ENCODE measurements at places on chromosomes 5 and 9.

DNA sequence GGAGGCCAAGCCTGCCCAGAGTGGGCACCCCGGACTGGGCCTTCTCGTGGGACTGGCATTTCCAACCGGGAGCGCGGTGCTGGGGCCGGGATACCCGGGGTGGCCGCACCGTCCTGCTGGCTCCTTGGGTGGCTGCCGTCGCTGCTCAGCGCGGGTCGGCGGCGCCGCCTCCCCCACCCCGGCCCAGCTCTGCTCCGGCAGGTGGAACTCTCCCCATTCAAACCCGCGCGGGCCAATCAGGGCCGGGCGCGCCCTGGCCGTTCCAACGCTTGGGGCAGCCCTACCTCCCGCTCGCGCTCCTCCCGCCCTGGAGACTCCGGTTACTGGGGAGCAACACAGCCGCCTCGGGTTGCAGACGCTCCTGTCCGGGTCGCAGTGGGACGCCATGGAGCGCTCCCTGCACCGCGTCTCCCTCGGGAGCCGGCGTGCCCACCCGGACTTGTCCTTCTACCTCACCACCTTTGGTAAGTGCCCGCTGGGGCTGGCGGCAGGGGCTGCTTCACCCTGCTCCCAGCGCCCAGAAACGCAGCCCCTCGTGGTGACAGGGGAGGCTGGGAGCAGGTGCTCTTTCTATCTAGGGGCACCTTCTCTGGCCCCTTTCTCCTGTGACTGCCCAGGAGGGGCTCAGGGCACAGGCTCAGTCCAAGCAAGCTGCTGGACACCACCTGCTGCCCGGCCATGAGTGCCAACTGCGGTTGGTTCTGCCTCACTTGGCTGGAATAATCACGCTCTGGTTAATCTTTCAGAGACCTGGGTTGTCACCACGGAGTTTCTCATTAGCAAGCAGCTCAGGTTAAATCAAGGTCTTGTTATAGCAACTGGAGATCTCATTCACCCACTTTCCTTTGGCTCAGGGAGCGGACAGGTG lies at the start of gene RGS3:
TSS of gene RGS3 (plus strand) at position 310 of the 868 bp plus-strand sequence. CDS start at position 386, 76 bp downstream.
- DNase-seq = no peak
- no peak within 1 kb of the TSS for H3K27ac ChIP-seq
- H3K27me3 ChIP-seq = no peaks in the 10 kb centered on the region
- no peaks in the 10 kb centered on the region for H3K36me3 ChIP-seq
- H3K4me3 ChIP-seq = no peak within 1 kb of the TSS

DNA sequence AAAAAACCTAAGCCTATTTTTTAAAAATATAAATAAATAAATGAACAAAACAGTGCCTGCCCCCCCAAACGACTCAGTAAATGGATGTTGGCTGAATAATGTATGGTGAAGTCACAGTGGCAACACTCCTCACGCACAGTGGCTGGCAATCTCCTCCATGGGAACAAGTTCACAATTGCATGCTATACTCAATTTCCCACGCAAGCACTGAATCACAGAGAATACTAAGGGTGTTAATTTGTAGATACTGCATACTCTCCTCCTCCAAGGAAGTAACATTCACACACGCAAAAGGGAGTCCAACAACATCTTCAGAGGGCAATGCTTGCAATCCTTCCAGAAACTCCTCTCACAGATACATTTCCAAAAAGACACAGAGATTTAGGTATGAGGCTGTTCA lies 47.5 kb downstream of the SERINC5 start:
- H3K27ac ChIP-seq = no peak overlapping the region
- H3K4me1 ChIP-seq = peaks cover 12% of the 10 kb centered on the region
- no peaks in the 10 kb centered on the region for H3K36me3 ChIP-seq
- H3K4me3 ChIP-seq = no peak overlapping the region

DNA sequence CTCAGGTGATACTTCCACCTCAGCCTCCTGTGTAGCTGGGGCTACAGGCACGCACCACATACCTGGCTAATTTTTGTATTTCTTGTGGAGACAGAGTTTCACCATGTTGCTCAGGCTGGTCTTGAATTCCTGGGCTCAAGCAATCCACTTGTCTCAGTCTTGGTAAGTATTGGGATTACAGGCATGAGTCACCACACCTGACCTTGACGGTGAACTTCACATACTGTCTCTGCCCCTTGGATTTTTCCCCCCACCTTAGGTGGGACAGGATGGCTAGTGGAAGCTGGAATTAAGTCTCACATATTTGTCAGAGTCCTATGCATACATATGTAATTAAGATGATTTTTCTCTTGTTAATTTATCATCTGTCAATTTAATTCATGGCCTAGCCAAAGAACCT lies 20.9 kb upstream of the RFK start:
- no peak overlapping the region for H3K4me3 ChIP-seq
- DNase-seq = no peak
- no peaks in the 10 kb centered on the region for H3K36me3 ChIP-seq
- no peak overlapping the region for H3K27ac ChIP-seq

- H3K27ac ChIP-seq = no peak overlapping the region
- H3K36me3 ChIP-seq = no peaks in the 10 kb centered on the region
- no peak for DNase-seq
- H3K4me1 ChIP-seq = peaks cover 8% of the 10 kb centered on the region
- H3K4me3 ChIP-seq = no peak overlapping the region
- H3K27me3 ChIP-seq = no peaks in the 10 kb centered on the region
Observed at GRCh38 chr5:150593593-150593992, 46.9 kb upstream of the SYNPO start.

DNA sequence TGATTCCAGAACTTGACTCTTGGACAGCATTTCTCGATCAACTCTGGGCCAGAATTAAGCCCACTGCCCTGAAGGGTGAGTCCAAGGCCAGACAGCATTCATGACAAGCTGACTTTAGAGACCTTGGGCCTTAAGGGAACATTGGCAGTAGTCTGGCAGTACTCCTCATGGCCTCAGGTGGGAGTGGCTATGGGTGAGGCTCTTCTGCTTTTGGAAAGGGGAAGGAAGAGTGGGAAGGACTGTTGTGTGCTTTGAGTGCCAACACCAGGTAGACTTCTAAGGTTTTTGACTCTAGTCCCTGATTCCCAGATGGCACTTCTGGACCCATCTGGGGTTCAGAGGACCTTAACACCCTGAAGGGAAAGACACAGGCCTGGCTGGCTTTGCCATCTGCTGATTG lies 530.4 kb downstream of the ACTL7B start:
- H3K4me1 ChIP-seq = no peaks in the 10 kb centered on the region
- no peak overlapping the region for H3K27ac ChIP-seq
- DNase-seq = no peak
- H3K27me3 ChIP-seq = no peaks in the 10 kb centered on the region
- H3K4me3 ChIP-seq = no peak overlapping the region

DNA sequence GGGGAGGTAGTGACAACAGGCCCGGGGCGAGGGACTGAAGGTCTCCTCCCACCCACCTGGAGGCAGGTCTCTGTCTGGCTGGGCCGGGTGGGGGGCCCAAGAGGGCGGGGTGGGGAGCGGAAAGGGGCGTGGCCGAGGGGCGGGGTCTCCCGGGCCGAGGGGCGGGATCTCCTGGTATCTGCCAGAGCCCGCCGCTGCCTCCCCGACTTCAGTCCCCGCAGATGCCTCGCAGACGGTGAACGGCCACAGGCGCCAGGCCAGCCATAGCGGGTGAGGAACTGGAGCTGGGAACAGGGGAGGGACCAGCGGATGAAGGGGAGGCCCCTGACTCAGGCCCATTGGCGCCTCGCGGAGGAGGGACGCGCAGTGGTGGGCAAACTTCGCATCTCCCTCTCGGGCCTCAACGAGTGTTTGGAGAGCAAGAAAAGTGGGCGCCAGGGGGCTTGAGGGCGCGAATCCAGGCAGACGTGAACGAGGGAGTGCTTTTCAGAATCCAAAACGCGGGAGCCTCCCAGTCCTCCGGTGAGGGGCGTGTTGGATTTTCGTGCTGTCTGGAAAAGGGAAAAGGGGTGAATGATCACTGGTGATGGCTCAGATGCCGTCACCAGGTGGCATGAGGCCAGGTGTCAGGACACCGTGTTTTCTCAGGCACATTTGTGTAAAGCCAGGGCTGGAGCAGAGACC lies at the start of gene ADGRD2:
TSS of gene ADGRD2 (plus strand) at position 211 of the 684 bp plus-strand sequence. CDS start 1,216 bp downstream, outside the sequence.
- peak within 1 kb of the TSS; percentile 59 for H3K4me3 ChIP-seq
- H3K27ac ChIP-seq = no peak within 1 kb of the TSS
- DNase-seq = peak; percentile 62
- H3K4me1 ChIP-seq = 0 out of 2 replicates have a peak, but pooled peaks cover 7% of the 10 kb centered on the region
- H3K36me3 ChIP-seq = no peaks in the 10 kb centered on the region

GRCh38 chr5:101160002-101160401 lies 256.9 kb upstream of the ST8SIA4 start:
- no peaks in the 10 kb centered on the region for H3K27me3 ChIP-seq
- H3K36me3 ChIP-seq = no peaks in the 10 kb centered on the region
- H3K27ac ChIP-seq = no peak overlapping the region
- DNase-seq = no peak
- no peak overlapping the region for H3K4me3 ChIP-seq

- no peak overlapping the region for H3K27ac ChIP-seq
- no peak for DNase-seq
- no peaks in the 10 kb centered on the region for H3K4me1 ChIP-seq
- H3K27me3 ChIP-seq = peaks cover 12% of the 10 kb centered on the region
Observed at GRCh38 chr5:38163636-38164237, 94.6 kb upstream of the EGFLAM start.

DNA sequence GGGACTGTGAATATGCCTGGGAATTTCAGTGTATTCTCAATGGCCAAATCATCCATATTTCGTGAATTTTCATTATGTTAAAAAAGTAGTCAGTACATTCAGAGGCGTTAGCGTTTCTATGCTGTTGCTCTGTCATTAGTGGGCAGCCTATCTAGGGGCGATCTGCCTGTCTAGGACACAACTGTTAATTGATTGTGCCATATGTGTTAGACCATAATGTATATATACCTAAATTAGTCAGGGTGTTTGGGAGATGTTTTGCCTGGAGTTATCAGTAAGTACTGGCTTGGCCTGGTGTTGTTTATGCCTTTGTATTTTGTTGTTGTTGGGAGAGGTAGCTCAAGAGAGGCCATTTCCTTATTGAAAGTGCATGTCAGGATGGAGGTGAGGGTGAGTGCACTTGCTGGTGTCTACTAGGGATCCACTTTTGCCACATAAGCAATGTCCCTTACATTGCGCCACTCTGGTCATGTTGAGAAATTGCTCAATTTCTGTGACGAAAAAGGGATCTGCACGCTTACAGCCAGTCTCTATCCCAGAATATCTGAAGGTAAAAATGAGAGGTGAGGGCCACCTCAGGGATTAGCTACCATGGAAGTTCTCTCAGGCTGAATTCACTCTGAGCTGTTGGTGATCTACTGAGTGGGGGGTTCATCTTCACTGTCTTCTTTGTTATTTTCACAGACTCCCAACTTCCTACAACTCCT lies 123.3 kb downstream of the ST8SIA4 start:
- H3K4me1 ChIP-seq = peaks cover 14% of the 10 kb centered on the region
- DNase-seq = no peak
- H3K27me3 ChIP-seq = no peaks in the 10 kb centered on the region

- no peak for DNase-seq
- no peaks in the 10 kb centered on the region for H3K4me1 ChIP-seq
- no peaks in the 10 kb centered on the region for H3K27me3 ChIP-seq
- no peaks in the 10 kb centered on the region for H3K36me3 ChIP-seq
Observed at GRCh38 chr9:131616983-131617604, 71.8 kb downstream of the PRRT1B start.

- H3K27ac ChIP-seq = no peak overlapping the region
- peak; percentile 20 for DNase-seq
- no peaks in the 10 kb centered on the region for H3K27me3 ChIP-seq
- no peaks in the 10 kb centered on the region for H3K4me1 ChIP-seq
Observed at GRCh38 chr5:123454259-123454911, 31.2 kb upstream of the CEP120 start.

- H3K27ac ChIP-seq = no peak overlapping the region
- H3K4me1 ChIP-seq = no peaks in the 10 kb centered on the region
- H3K4me3 ChIP-seq = no peak overlapping the region
- H3K27me3 ChIP-seq = peaks cover 4% of the 10 kb centered on the region
- H3K36me3 ChIP-seq = no peaks in the 10 kb centered on the region
Observed at GRCh38 chr5:148179234-148179824, 11.0 kb downstream of the SPINK14 start.

- H3K36me3 ChIP-seq = no peaks in the 10 kb centered on the region
- H3K4me3 ChIP-seq = peak overlapping the region; percentile 51
- peak; percentile 98 for DNase-seq
- H3K4me1 ChIP-seq = peaks cover 34% of the 10 kb centered on the region
- H3K27ac ChIP-seq = peak overlapping the region; percentile 92
- no peaks in the 10 kb centered on the region for H3K27me3 ChIP-seq
Observed at GRCh38 chr5:109455598-109456096, 45.9 kb upstream of the PJA2 start.

DNA sequence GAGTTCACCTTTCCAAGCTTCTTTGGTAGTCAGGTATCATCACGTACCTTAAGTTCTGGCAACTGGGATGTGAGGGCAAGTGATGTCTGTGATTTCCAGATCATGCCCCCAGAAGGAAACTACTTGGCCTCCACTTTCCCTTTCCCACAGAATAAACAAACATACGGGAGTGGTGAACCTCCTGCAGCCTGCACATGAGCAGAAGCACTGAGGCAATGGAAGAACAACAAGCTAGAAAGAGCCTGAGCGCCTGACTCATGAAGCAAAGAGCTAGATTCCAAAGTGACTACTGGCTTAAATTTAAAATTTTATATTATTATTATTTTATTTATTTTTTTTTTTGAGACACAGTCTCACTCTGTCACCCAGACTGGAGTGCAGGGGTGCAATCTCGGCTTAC lies 35.0 kb downstream of the ARL15 start:
- H3K36me3 ChIP-seq = no peaks in the 10 kb centered on the region
- no peaks in the 10 kb centered on the region for H3K27me3 ChIP-seq
- H3K4me3 ChIP-seq = no peak overlapping the region
- peaks cover 6% of the 10 kb centered on the region for H3K4me1 ChIP-seq
- no peak overlapping the region for H3K27ac ChIP-seq

Data from GM23248 (cell line).